Inflammatory macrophage treated with lipopolysaccharide for 1 hour (primary cell): ENCODE measurements at places on chromosomes 5 and 9.

GRCh38 chr5:97436405-97436804 lies 253.4 kb upstream of the RIOK2 start:
- no peak for DNase-seq

- DNase-seq = no peak
Observed at GRCh38 chr5:73096239-73096575, 24.2 kb upstream of the TMEM171 start.

DNA sequence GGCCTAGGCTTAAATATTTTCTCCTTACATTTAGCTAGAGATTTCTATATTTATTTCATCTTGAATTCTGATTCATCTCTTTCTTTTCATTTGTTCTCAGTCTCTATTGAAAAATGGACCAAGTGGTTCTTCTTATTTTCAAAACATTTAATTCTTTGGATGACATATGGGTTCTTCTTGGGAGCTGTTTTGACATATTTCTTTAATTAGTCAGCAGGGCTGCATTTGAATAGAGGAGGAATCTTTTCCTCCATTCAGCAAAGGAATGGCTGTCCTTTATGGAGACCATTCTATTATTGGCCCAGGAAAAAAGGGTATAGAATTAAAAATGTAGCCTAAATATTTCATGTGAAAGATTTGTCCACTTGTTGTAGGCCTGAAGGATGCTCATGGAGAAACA lies 109.9 kb downstream of the RPS23 start:
- DNase-seq = no peak

DNA sequence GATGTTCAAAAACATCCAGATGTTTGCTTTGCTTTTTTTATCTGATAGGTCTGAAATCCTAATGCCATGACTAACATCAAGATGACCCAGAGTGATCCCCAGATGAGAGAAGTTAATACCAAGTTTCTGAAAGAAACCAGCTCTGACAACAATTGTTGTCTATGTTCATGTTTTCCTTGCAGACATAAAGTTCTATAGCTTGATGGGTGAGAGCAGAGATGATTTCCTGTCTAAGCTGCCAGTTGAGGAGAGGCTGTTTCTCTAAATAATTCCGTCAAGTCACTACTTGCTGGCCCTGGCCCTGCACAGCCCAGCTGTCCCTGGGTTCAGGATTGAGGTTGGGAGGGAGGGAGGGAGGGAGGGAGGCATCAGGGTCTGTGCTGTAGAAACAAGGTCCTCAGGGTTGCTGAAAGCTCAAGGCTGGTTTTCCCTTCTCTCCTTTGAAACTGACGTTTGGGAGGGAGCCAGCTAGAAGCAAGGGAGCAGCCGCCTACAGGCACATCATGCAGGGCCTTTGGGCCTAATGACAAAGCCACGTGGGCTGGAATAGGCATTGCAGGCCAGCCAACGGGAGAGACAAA lies 3.9 kb downstream of the SPARC start:
- DNase-seq = no peak

- no peak for DNase-seq
Observed at GRCh38 chr5:32507738-32508434, 63.3 kb upstream of the ZFR start.

DNA sequence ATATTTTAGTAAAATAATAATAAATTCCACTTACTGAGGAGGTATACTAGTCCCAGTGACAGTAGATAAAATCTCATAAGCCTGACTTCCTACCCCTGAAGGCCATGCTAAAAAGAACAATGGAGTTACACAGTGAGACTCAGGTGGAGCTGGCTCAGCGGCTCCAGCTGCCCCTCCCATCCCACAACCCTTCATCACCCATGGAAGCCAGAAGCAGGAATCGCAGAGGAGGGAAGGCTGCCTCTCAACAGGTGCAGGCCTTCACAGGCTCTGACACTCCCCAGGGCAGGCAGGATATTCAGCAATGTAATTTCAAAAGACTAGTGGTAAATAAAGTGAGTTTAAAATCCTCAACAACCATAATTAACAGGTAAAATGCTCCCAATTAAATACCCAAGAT lies 67.5 kb downstream of the FANCC start:
- no peak for DNase-seq

DNA sequence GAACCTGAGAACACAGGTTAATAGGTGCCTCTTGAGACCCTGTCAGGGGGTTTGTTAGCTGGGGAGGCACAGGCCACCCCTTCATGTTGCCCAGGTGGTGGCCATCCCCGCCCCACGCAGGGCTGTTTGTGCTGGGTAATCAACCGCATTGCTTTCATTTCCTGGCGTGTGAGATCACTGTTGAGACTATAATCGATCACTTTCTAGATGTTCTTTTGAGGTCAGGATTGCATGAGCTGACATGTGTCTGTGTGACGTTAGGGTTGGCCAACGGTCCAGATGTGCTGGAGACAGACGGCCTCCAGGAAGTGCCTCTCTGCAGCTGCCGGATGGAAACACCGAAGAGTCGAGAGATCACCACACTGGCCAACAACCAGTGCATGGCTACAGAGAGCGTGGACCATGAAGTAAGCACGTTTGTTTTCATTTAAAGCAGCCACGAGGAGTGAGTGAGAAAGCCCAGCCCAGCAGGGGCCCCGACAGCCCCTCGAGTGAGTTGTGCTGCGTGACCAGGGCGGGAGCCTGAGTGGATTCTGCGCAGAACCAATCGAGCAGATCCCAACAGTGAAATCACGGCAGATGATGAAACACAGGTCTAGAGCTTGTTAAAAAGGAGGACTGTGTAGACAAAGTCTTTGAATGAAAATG lies 115.0 kb upstream of the CACNA1B start:
- DNase-seq = no peak

DNA sequence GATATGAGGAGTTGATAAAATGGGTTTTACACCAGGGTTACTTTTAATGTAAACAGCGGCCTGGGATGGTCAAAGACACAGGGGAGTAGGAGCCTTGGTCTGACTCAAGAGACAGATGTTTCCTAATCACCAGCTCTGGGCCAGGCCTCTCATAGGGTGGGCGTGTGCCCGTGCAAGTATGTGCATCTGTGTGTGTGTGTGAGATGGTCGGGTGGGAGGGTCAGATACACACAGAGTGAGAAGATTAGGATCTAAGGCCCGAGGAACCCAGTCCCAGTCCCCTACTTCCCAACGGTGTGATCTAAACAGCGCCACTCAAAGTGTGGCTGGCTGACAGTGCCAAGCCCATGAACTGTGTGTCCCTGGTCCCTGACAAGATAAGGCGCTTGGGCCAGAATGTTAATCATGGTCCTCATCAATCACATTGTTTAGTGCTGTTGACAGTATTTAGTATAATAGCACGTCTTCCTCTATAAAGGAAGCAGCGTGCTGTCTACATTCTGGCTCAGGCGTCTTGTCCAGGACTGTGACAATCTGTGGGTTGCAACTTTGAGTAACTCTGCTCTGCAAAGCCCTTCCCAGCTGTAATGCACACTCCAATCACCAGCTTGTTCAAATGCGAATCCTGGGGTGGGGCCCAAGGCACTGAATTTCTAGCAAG lies 173.7 kb downstream of the DAB2IP start:
- no peak for DNase-seq

DNA sequence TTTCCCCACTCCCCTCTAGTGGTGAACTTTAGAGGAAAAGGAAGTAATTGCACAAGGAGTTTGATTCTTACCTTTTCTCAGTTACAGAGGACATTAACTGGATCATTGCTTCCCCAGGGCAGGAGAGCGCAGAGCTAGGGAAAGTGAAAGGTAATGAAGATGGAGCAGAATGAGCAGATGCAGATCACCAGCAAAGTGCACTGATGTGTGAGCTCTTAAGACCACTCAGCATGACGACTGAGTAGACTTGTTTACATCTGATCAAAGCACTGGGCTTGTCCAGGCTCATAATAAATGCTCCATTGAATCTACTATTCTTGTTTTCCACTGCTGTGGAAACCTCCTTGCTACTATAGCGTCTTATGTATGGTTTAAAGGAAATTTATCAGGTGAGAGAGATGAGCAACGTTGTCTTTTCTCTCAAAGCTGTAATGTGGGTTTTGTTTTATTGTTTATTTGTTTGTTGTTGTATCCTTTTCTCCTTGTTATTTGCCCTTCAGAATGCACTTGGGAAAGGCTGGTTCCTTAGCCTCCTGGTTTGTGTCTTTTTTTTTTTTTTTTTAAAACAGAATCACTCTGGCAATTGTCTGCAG lies 25.3 kb downstream of the SLC22A5 start:
- no peak for DNase-seq

- no peak for DNase-seq
Observed at GRCh38 chr5:73733219-73733618, 107.2 kb downstream of the ARHGEF28 start.

DNA sequence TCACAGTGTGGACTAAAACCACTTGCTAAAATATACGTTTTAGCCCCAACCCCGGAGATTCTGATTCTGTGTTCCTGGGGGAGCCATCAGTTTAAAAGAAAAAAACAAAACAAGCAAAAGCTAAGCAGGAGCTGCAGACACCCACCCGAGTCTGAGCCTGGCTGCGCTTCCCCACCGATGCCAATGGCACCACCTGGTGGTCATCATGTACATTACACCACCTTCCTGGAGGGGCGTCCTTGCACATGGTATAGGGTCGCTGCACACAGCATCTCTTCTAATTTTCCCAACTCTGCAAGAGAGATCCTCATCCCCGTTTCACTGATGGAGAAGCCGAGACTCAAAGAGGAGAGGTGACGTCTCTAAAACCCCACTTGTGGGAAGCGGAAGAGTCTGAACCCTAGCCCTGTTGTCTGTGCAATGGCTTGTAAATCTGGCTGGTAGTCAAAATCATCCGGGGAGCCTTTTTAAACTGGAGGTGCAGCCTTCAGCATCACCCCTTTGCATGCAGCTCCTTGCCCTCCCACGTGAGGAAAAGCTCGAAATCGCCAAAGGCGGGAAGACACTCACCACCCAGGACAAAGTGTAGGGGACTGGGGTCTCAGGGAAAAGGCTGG lies 23.1 kb upstream of the CNOT6 start:
- peak; percentile 64 for DNase-seq

- DNase-seq = no peak
Observed at GRCh38 chr5:149808264-149808982, 78.3 kb downstream of the PPARGC1B start.

GRCh38 chr5:110738503-110738811 lies 350 bp upstream of the SLC25A46 start:
- DNase-seq = no peak

DNA sequence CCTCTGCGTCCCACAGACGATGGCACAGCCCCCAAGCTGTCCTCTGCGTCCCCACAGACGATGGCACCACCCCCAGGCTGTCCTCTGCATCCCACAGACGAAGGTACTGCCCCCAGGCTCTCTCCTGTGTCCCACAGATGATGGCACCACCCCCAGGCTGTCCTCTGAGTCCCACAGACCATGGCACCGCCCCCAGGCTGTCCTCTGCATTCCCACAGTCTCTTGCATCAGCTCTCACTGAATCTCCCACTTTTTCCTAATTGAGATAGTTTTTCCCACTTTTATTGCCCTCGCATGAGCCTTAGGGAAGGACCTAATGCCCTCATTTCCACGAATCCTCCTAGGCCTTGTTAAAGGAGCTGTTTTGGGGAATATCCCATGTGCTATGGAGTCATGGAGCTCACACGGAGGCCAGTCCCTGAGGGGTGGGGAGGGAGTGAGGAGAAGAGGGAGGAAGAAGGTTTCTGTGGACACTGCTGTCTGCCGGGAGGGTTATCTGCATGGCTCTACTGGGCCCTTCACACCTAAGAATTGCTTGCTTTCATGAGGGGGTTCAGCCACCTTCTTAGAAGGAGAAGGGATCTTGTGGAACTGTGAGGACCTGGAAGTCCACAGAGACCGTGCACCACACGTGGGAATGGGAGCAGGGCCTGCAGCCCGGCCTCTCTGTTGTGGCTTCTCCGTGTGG lies 58.2 kb upstream of the PTCH1 start:
- DNase-seq = no peak

GRCh38 chr5:6506611-6507010 lies 58.0 kb downstream of the UBE2QL1 start:
- no peak for DNase-seq

- peak; percentile 95 for DNase-seq
Observed at GRCh38 chr5:172417983-172418630, 36.2 kb downstream of the SH3PXD2B start.

DNA sequence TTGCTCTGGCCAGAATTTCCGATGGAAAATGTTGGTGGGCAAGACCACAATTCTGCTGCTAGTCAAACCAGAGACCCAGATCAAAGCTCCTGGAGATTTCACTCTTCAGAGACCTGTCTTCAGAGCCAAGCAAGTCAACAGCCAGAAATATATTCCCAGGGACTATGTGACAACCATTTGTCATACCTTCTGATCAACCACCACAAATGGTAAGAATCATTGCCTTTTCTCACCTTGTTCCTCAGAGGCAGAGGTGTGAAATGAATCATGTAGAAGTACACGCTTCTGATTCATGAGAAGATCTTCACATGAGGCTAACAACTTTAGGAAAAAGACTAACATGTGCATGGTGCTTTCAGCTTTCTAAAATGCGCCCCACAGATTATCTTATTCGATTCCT lies 53.5 kb downstream of the SUSD1 start:
- DNase-seq = no peak

DNA sequence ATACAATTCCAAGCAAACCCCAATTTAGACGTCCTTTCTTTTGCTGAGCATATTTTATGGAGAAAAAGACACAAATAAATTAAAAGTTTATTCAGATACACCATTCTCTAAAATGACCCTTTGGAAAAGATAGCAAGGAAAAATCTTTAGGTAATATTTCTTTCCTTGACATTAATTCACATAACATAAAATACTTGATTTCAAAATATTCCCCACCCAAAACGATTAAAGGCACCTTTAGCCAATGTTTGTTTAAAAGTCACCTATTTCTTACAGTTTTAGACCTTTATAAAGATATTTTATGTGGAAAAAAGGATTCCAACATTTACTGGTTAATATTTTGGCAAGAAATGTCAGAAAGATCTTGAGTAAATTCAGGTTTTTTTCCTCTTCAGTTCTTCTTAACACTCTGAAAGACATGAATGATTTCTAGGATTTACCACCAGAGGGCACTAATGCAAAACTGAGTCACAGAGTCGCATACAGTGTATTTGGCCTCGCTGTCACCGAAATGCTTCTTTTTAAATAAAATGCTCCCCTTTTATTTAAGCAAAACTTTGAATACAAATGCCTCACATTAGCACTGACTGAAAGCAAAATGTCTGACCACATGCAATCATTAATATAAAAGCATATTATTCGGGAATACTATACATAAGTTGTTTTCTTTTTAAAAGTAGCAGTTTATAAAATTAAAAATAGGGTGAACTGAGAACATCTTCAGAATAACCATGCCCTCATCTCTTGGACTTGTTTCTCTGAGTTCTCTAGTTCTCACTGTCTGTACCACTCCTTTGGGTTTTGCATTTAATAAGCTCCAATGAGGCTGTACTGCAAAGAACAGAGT lies 122.5 kb downstream of the SLC1A3 start:
- DNase-seq = peak; percentile 92
